C1 segment of cervical spinal cord (tissue), 14 donors: ENCODE measurements at places on chromosomes 7 and 10.

- no peak for DNase-seq
Measured at GRCh38 chr7:110839866-110840265, 251.1 kb upstream of the LRRN3 start.

- no peak for DNase-seq
Measured at GRCh38 chr10:123117644-123118417, 17.9 kb upstream of the HMX3 start.

- DNase-seq = no peak
Measured at GRCh38 chr10:30606313-30606712, 23.2 kb downstream of the LYZL2 start.

DNA sequence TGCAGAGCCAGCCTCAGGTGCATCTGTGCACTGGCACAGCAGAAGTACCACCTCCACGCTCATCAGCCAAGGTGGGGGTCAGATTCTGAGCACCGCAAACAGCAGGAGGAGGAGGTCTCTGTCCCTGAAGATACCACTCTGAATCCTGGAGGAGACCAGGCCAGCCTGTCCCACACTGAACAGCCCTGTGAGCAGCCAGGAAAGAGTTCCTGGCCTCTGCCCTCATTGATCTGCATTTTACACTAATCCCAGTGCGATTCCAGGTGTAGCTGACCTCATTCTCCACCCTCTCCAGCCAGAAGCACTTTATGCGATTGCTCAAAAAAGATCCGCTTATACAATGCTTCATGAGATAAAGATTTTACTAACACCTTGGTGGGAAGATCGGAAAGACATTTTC lies 99.1 kb upstream of the CACUL1 start:
- DNase-seq = no peak

DNA sequence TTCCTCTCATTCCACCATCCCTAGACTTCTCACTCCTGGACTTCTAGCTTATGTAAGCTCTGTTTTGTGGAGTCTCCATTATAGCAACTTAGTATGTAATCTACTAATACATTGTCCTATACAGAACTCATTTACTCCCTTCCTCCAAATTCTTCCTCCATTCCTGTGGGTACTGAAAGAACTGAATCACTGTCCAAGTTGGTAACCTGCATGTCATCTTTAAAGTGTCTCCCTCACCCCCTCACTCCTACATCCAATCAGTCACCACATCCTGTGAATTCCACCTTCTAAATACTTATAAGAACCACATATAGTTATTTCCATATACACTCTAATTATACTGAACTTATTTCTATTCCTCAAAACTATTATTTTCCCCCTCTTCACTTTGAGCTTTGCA lies 20.3 kb downstream of the AASS start:
- DNase-seq = no peak

- no peak for DNase-seq
Measured at GRCh38 chr7:102260856-102261255, 25.8 kb upstream of the SH2B2 start.

GRCh38 chr7:158784270-158784669 lies 45.0 kb downstream of the ESYT2 start:
- no peak for DNase-seq

DNA sequence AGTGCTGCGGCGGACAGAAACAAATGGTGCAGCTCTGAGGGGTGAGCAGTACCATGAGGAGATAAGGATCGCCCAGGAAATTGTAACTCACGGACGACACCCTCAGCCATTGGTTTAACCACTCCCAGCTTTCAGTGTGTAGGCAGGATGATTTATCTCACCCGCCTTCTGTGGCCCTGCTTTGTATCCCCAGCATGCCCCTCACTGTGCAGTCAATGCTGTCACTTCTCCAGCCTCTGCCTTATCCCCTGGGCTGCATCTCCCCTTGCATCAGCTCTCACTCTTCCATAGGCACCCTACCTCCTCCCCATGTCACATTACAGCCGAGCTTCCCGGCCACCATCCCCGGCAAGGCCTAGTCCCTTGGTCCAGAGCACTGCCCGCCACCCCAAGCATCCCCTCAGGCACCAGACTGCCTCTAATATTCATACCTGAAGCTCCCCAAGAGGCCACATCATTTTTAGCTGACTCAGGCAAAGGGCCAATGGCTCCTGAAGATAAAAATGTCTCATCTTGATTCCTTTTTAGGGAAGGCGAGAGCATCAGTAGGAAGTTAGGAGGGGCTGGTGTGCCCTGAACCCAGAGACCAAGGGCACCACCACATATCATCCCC lies 77.1 kb downstream of the CARD11 start:
- no peak for DNase-seq

DNA sequence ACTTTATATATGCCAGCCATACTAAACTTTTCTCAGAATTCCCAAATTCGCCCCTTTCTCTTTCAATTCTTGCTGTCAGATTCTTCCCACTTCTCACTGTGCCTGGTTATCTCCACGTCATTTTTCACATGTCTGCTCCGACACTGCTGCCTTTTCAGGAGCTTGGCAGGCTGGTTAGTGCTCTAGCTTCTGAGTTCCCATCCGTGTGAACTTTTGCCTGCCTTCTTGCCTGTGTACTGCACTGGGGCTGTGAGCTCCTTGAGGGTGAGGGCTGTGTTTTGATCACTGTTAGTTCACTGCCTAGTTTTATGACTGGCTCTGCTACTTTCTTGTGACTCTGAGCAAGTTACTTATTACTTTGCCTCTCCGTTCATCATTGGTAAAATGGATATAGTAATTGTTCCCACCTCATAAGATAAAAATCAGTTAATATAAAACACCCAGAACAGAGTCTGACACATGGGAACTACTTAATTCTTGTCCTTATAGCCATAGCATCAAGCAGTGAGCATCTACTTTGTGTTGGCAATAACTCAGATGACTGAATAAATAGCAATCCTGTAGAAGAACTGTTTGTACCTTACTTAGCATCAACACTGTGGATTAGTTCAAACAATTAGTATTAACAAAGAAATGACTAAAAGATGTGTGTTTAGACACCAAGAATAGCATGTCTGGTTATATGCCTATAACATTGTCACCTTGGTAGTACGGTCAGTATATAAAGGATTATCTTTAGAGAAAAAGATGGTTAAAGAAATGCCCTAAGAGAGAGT lies 5.5 kb downstream of the GSTO1 start:
- no peak for DNase-seq

DNA sequence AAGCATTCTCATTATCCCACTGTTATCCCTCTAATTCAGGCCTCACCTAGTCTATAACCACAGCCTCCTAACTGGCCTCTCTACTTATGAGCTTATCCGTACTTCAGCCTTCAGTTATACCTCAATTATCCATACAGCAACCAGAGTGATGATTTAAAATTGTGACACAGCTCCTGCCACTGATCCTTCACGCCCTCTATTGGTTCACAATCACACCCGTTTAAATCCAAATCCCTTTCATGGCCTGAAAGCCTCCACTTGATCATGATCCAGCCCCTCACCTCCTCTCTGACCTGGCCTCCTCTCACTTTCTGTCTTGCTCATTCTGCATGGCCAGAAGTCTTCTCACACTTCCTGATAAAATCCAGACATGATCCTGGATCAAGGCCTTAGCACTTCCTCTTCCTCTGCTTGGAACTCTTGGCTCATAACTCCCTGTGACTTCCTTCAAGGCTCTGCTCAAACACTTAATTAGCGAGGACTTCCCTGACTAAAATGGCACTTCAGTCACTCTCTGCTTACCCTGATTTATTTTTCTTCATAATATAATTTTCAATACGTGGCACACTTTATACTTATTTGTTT lies 19.0 kb upstream of the TMEM26 start:
- no peak for DNase-seq

- DNase-seq = no peak
Measured at GRCh38 chr10:89888321-89889070, 187.1 kb downstream of the KIF20B start.
